Skin of body (tissue), 3 donors: ENCODE measurements at places on chromosomes 3 and 15. TPM values are rescaled to one million over a fixed set of nuclear protein-coding genes. Genes with fewer than 3 reads are reported as not detected.

CD276 gene
- total RNA-seq, result 46.9 TPM

ANO10 gene
- total RNA-seq, result 25.1 TPM

KBTBD13 gene
- 0.30 TPM for total RNA-seq

CATSPER2 gene
- 1.8 TPM for total RNA-seq

CISH gene
- 10.0 TPM for total RNA-seq

POLQ gene
- 3.7 TPM for total RNA-seq

TMEM40 gene
- 10.8 TPM for total RNA-seq

IL17RD gene
- 18.3 TPM for total RNA-seq

IL17RB gene
- total RNA-seq, result 1.4 TPM

DNA sequence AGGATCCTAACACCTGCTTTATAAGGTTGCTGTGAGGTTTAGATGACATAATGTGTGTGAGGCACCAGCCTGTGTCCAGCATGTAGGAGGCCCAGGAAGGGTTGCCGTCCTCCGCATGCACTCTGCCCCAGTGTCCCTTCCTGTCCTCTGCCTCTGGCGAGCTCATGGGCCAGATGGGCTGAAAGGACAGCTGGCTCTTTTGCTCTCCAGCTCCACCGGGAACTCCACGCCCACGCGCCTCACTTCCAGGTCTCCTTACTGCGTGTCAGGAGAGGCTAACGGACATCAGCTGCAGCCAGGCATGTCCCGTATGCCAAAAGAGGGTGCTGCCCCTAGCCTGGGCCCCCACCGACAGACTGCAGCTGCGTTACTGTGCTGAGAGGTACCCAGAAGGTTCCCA, 12.2 kb downstream of the MUC20 start:
- DNase-seq, result no peak

- no peak for DNase-seq
These were observed 304.4 kb downstream of the FGF12 start for GRCh38 chr3:192422997-192423342.

- no peak for DNase-seq
These were observed 179.0 kb upstream of the PFN2 start for GRCh38 chr3:150149651-150150051.

DNA sequence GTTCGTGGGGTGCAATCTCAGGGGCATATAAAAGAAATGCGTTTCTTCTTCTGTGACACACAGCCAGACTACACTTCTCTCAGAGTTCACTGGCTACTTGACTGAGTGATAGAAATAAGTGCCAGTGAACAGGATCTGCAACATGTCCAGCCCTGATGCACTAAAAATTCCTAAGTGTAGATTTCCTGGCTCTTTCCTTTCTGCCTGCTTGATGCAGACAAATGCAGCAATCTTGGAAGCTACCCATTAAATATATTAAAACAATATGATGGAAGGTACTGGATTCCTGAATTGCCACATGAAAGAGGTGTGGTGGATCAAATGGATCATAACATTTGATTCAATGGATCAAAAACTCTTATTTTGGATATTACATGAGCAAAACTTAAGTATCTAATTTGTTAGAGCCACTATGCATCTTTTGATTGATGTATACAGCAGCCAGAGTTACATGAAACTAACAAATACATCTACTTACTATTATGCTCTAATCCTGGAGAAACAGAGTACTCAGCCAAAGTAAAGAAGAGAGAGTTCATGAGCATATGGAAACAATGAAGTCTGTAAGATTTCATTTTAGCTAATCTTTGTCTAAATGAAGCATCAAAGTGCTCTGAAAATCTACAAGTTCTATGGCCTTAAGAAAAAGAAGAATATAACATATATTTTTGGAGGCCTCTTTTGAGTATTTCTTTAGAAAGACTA, 222.6 kb downstream of the ZNF385D start:
- no peak for DNase-seq

- DNase-seq, result peak; percentile 86
These were observed 14.2 kb upstream of the CLEC3B start for GRCh38 chr3:45011756-45012508.

DNA sequence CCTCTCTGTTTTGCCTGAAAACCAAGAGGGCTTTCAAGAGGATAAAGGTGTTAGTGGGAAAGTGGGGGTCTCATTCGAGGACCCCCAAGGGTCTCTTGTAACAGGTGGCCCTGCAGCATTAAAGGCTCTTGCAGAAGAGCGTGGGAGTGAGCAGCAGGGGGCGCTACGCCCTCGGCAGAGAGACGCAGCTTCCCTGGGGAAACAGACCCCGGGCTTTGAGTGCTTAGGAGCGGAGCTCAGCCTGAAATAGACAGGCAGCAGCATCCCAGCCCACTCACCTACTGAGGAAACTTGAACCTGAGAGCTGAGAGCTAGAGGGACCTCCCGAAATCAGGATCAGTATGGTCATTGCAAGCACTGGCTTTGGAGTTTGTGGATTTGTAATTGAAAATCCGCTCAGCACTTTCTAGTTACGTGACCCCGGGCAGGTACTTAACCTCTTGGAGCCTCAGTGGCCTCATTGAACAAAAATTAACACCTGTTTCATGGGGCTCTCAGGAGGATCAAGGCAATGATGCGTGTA, 25.7 kb downstream of the RPLP1 start:
- no peak for DNase-seq
